ENCODE measurements at places on chromosomes 2 and 18.

- no peak for DNase-seq
Measured at GRCh38 chr18:73840319-73840945, 307.2 kb downstream of the FBXO15 start.

DNA sequence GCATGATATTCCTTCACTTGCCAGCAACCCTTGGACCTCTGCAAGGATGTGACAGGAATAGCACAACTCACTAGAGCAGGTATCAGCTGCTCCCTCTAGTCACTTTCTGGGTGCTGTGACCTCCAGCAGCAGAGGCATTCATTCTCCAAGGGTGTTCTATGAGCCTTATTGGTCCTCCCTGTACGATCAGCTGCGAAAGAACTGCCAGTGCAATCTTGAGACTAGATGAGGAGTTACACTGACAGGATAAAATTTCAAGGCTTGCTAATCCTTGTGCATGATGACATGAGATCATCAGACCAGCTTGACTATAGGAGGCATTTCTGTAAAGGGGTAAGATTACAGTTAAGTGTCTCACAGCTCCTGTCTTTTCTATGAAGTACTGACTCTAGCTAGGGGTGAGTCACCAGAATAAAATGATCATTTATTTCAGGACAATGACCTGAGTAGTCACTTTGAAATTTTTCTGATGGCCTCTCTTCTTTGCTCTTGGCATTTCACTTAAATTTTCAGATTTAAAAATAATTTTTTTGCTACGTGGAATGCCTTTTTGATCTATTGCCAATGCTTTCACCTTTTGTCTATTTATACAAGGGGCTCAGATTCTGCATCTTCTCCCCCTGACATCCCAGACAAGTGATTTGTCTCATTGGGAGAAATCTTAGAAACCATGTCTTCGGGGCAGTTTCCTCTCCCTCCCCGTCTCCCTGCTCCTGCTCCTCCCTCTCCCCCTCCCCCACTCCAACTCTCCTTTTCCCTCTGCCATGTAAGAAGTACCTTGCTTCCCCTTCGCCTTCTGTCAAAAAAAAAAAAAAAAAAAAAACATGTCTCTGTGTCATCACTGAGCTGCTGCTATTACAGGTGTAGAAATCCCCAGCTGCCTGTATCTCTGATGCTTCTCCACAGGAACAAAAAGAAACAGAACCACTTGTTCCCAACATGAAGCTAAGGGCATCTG lies 49.2 kb upstream of the FRZB start:
- DNase-seq, result no peak

DNA sequence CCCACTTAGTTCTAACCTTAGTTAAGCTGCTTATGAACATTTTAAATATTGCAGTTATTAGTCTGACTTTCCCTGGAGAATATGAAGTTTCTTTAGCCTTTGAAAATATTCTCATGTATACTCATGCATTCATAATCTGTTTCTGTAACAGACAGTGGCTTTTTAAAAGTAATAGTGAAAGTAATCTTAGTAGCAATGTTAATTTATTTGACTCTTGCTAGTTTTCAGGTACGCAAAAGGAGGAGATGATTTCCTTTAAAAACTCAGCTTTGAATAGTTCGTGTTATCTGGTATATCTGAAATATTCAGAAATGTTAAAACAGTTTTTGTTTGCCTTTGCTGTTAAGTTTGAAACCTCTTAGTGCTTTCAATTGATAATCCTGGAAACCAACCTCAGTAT lies 3.8 kb downstream of the ANKRD12 start:
- no peak for DNase-seq

- no peak for DNase-seq
Measured at GRCh38 chr2:23694058-23695045, 232.6 kb downstream of the ATAD2B start.

DNA sequence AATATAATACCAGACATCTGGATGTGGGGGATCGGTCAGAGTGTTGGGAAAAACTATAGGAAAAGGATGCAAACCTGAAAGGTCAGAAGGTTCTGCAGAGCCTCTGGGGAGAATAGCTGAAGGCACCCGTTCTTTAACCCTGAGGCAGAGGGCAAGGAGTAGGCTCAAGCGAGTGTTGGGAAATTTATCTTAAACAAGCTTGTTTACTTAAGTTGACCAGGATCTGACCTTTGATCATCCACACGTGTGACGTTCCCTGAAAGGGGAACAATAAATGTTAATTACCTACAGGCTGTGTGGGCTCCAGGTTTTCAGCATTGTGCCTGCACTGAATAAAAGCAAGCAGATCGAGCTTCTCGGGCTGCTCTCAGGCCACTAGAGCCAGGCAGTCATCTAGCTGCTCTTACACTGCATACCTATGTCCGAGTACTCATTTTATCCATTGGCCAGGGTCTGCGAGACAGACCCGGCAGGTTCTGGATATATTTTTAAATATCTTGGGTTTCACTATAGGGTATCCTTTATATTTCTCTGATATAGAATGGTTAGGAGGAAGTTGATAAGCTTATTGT lies 400.6 kb upstream of the CHST9 start:
- no peak for DNase-seq

DNA sequence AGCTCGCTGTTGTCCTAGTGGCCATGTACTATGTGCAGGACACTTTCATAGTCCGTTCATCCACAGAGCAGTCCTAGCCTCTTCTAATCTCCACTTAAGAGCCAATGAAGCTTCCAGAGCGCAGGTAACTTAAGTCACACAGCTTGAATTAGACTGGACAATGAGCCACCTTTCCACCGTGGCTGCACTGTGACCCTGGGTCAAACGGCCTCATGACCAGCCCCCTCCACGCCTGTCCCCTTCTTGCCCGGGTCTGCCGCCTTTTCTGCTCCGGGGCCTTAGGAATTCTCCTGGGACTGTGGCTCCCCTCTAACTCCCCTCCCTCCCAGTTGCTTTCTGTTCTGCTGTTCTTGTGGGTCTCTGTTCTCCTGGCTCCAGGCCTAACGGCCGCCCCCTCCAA lies 8.4 kb upstream of the PRKCE start:
- DNase-seq, result no peak

GRCh38 chr2:239163688-239164334 lies 237.0 kb downstream of the HDAC4 start:
- DNase-seq, result no peak
